ENCODE measurements at places on chromosomes 1 and 21. TPM values are rescaled to one million over a fixed set of nuclear protein-coding genes. Genes with fewer than 3 reads are reported as not detected.

Gene RNF207
- 7.9 TPM for total RNA-seq

DNA sequence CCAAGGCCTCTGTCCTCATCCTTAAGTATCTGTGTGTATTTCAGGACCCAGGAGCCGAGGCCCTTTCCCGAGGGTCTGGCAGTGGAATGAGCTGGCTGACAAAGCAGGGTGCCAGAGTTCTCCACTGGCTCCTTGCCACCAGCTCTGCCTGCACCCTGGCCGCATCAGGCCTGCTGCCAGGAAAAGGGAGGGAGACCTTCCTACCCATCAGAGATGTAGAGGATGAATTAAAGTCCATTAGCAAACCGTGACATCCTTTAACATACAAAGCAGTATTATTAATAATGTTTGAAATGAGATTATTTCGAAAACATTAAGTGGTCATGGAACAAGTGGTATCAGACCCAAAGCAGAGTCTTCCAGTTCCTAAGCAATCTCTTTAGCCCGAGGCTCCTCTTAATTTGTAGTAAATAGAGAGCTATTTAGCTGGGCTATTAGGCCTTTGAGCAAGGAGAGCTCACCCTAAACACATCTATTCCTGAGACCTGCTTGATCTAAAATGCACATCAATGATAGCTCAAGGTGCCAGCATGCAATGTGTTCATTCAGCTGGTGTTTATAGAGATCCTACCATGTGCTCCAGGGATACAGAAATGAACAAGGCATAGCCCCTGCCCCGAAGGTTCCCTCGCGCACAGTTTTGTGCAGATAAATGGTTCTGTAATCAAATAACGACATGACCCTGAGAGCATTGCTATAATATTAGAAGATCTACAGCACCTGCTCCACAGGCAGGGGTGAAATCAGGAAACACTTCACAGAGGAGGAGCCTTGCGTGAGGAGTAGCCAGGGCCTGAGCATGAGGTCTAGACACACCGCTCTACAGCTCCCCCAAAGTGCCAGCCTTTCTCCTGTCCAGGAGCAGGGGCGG, 44.0 kb downstream of the FAM163A start:
- no peak for DNase-seq

- DNase-seq, result no peak
Observed at GRCh38 chr1:156601892-156602291, 613 bp upstream of the GPATCH4 start.

Gene DIRAS3
- 3.4 TPM for total RNA-seq

DNA sequence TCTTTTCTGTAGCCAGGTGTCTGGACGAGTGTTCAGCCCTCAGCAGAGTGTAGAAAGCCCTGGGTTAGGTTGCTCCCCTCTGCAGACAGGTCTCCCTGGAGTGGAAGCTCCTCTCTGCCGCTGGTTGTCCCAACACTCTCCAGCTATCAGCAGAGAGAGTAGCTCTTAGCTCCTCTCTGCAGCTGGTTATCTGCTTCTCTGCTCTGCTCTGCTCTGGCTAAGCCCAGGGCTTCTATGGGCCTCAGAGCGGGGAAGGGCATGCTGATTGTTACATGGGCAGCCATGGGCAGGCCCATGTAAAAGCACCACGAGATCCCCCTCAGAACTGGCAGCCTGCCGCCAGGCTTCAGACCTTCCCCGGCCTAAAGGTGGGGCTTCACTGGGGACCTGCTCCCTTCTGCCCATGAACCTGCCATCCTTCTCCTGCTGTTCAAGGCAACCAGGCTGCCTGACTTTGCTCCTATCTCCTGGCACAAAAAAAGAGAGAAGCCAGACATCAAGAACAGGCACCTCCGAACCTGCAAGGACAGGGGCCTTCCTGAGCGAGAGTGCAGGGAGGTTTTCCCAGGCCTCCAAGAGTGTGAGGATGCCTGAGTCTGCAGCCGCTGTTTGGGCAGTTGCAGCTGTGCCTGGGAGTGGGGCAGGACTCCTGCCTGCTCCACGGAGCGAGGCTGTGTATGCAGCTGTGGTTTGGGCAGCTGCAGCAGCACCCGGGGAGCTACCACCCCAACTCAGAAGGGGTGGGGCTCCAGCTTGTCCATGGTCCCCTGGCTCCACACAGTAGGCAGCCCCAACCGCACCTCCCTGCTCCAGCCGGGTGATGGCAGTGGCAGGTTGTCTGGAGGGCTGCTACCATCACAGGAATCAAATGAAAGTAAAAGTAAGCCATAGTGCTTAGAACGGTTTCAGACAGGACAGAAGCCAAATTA, 973.7 kb downstream of the LTN1 start:
- no peak for DNase-seq

DNA sequence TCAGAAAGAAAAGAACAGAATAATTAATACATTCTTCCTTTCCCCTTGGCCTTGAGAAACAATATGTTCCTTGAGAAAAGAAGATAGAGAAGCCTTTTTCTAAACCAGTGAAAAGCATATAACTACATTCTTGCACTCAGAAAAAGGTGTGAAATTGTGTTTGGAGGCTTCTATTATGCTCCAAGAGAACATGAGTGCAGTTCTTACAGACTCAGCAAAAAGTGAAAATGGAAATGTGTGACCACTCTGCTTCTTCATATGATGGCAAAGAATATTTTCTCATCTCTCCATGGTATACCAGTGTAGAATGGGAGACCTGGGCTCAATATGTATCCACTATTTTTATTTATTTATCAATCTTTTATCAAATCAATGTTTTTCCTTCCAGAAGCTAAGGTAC, 43.2 kb downstream of the ALG14 start:
- no peak for DNase-seq

GRCh38 chr1:29210278-29211085, 20.3 kb downstream of the MECR start:
- no peak for DNase-seq

All from omental fat pad (tissue), 4 donors.